HTR-8/SVneo (cell line): ENCODE measurements at places on chromosomes 5 and 9.
A peak's percentile ranks its signal among the peaks of the same experiment; 100 is the strongest.

GRCh38 chr9:112174965-112175795, at the start of gene SUSD1:
Gene SUSD1, minus strand, starts transcription at chr9:112175297. Its CDS starts 62 bp downstream, at chr9:112175235.
- DNase-seq = no peak

GRCh38 chr5:112417931-112418658, 982 bp downstream of the EPB41L4A start:
- no peak for DNase-seq

DNA sequence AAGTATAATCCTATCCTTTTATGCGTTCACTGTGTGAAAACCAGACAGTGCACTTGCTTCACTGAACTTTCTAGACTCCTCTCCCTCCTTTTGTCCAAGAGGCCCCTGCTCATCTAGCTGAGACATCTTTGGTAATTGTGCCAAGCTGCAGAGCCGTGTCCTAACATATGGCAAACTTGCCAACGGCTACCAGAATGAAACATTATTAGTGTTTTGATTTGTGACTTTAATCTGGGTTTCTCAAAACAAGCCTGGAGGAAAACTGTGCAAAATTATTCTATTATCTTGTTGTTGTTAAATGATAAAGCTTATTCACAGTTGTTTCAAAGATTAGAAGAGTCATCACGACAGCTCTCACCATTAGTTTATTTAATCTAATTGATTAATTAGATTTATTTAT, 79.0 kb upstream of the RETREG1 start:
- no peak for DNase-seq

GRCh38 chr9:35696520-35697215, 6.9 kb upstream of the TPM2 start:
- DNase-seq = peak; percentile 45

GRCh38 chr5:55051357-55051756, 27.3 kb downstream of the GZMK start:
- no peak for DNase-seq

GRCh38 chr9:89576404-89576839, 28.4 kb upstream of the GADD45G start:
- DNase-seq = no peak

DNA sequence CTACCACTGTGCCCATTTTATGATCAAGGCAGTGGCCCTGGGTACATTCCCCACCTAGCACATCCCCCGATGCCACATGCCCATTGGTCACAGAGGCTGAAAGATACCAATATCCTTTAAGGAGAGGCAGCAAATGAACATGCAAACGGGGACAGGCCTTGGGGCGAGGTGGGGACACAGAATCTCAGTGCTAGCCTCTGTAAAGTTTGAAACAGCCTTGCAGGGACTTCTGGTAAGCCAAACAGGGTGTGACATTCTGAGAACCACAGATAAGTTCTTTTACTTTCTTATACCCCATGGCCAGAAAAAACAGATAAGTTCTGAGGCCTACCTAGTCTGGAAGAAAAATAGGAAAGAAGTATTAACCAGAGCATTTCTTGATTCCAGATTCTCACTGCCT, 60.5 kb downstream of the ACER2 start:
- no peak for DNase-seq

DNA sequence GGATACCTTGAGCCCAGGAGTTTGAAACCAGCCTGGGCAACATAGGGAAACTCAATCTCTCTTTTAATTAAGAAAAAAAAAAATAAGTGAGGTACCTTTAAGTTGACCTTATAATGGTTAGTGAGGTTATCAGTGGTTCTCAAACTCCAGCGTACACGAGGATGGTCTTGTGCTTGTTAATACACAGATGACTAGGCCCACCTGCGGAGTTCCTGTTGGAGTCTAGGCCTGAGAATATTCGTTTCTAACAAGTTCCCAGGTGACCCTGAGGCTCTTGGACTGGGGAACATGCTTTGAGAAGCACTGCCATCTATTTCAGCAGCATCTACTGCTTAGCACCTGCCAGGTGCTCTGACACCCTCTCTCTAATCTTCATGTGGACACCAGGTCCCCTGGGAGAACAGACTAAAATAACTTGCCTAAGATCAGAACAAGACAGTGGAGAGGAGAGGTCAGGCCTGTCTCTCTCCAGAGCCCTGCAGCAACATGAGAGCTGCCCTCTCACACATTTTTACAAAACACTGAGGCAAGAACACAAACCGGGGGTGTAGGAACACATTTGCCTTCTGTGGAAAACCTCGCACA, 24.6 kb downstream of the TLE1 start:
- no peak for DNase-seq

GRCh38 chr5:22044229-22044628, 808.9 kb downstream of the CDH12 start:
- no peak for DNase-seq

GRCh38 chr9:14769230-14769571, 46.7 kb upstream of the CER1 start:
- DNase-seq = no peak

- DNase-seq = no peak
Observed at GRCh38 chr5:90406466-90406865, 3.1 kb downstream of the CETN3 start.

- no peak for DNase-seq
Observed at GRCh38 chr5:136726506-136726905, 361.2 kb upstream of the TRPC7 start.

DNA sequence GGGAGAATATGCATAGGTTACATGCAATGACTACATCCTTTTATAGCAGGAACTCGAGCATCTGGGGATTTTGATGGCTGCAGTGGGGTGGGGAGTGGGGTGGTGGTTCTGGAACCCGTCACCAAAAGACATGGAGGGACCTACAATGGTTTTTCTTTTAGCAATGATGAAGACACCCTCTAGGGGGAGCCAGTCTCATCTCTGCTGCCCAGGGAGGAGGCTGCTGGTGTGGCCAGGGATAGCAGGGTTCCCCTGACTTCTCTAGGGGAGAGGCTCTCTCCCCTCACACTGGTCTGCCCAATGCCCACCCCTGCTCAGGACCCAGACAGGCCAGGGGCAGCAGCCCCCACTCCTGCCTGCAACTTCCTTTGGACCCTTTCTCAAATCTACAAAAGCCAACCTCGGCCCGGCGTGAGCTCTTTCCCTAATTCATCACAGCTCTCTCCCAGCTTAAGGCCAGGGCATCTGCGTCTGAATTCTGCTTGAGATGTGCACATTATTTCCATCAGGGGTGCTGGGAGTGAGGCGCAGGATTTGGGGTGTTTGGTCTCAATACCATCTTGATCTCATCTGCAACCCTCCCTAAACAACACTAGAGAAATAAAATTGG, 73.6 kb upstream of the RETREG1 start:
- DNase-seq = peak; percentile 88

GRCh38 chr9:582775-583174, 258.7 kb upstream of the DMRT1 start:
- DNase-seq = no peak

GRCh38 chr5:77560677-77561263, 68.7 kb upstream of the WDR41 start:
- DNase-seq = peak; percentile 43

- no peak for DNase-seq
Observed at GRCh38 chr9:134051319-134051718, 16.5 kb downstream of the BRD3 start.

DNA sequence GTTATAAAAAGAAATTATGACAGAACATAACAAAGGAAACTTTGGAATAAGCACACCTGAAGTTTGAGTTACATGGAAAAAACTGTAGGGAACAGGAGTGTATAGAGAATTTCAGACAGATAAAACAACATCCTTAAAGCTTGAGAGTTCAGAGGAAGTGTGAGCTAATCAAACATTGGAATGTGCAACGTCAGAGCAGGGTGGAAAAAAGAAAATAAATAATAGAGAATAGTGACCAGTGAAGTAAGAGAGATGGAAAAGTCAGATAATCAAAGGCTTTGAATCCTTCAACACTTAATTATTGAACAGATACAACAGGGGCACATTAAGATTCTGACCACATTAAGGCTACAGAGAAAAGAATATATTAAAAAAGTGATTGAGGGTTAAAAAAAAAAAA, 128.5 kb upstream of the CDH10 start:
- peak; percentile 54 for DNase-seq

DNA sequence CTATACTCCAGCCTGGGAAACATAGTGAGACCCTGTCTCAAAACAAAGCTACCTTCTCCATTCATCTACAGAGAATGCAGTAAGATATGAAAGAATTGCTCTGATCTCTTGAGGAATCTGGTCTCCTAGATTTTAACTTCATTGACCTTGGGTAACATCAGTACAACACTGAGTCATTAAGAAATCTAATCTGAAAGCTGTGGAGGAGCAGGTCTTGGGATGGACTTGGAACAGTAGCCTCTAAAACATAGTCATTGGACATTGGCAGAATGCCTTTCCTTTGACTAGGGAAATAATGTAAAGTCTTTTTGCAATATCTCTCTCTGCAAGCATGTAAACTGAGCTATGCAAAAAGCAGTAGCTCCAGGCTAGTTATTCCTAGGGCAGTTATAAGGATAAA, 58.1 kb downstream of the KCNN2 start:
- DNase-seq = no peak

DNA sequence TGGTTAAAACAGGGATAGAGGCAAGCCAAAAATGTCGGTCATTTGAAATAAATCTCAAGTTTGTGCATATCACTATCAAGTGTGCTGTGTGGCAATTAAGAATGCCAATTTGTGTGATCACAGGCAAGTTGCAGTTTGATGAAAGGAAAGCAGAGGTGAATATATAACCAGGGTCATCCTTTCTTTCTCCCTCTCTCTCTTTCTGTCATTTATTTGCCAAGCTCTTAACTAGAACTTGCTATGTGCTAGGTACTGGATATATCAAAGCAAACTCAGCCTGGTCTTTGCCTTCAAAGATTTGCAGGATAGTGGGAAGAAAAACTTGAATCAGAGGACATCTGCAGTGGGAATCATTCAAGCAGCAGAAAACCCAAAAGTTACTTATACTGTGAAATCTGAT, 22.0 kb downstream of the PDCD1LG2 start:
- DNase-seq = no peak

DNA sequence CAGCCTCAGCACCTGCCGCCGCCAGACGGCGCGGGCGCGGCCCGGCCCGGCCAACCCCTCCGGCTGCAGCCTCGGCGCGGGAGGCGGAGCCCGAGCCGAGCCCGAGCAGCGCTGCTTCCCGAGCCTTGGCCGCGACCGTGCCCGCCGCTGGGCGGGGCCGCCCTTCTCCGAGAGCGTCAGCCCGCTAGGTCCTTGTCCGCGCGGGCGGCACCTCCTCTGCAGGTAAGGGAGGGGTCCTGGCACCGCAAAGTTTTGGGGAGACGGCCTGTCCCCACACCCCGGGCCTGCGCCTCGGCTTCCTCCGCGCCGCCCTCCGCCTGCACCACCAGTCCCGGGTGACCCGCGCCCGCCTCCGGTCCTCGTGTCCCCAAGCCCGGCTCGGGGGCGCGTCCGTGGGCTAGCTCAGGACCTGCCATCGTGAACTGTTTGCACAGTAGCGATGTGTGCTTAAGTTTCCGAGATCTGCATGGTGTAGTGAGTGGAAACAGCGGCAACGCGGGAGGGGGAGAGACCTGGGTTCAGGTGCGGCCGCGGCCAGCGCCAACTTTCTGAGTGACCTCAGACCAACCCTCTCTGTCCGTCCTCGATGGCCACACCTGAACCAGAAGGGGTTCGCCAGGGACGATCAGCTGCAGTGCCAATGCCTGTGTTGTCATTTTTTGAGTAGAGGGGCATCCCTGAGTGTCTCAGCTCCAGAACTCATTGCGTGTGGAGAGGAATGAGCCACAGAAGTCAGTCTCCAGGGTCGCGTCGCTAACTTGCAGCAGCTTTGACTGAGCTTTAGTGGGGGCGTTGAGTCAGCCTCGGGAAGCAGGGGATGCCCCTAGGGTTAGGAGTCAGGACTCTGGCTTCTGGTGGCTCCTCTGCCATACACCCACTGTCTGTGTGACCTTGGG, at the start of gene FRMPD1:
Gene FRMPD1, plus strand, starts transcription at position 82 of the 896 bp plus-strand sequence. CDS start 41,688 bp downstream, outside the sequence.
- peak; percentile 18 for DNase-seq

GRCh38 chr9:73230251-73230650, 78.6 kb downstream of the ANXA1 start:
- no peak for DNase-seq

- DNase-seq = no peak
Observed at GRCh38 chr5:149550268-149550583, 1.0 kb downstream of the CSNK1A1 start.
